ENCODE measurements at places on chromosomes 11 and 22.

DNA sequence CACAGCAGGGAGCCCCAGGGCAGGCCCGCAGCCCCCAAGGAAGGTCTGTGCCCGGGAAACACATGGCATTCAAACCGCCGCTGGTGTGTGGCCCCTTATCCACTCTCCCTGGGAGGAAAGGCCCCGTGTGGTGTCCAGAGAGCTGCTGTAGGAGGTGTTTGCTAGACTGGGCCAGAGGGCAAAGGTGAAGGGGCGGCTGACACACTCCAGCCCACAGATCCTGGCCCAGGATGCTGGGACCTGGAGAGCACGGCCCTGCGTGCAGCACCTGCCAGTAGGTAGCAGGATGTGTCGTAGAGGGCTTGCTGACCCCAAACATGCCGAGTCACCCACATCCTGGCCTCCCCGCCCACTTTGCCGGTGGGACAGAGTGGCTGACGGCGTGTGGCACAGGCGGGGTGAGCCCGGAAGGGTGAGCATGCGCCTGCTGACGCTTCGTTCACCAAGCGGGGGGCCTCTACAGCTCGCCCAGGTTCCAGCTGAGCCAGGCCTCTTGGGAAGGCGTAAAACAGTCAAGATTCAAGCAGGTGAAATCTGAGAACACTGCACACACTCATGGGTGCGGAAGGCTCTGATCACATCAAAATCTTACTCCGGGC lies 11.0 kb downstream of the OSBPL5 start:
- no peak for DNase-seq

DNA sequence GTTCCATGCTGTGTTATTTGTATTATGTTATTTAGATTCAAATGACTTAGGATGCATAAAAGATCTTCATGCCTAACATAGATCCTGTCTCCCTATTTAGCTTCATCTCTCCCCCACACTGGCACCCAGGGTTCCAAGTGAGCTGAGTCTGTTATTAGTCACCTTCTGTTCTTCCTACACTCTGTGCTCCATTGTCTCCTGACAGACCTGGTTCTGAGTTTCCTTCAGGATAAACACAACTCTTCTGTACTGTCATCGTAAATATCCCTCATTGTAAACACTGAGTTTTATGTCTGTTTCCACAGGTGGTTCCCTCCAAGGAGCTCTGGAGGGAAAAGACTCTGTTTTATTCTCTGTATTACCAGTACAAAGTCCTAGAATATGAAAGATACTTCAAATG lies 8.7 kb downstream of the MMP26 start:
- DNase-seq = no peak

- peak; percentile 32 for DNase-seq
Measured at GRCh38 chr11:22670830-22671229, 4.4 kb downstream of the GAS2 start.

- peak; percentile 87 for DNase-seq
Measured at GRCh38 chr22:24950272-24950902, 2.1 kb upstream of the KIAA1671 start.

DNA sequence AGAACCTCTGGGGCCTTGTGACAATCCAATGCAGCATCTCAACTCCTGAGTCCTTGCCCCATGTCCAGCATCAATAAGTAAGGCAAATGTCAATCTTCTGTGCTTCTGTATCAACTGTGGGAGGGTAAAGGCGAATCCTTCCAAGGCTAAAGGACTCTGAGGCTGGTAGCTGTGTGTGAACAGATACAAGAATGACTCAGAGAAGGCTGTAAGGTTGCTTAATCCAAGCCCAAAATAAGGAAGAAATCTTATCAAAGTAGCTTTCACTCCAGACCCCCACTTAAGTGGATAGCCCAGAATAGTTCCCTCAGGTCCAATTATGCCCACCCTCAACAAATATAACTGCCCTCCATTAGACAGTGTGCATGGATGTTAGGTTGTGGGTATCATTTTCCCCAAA lies 28.1 kb upstream of the SCGB1A1 start:
- peak; percentile 12 for DNase-seq

DNA sequence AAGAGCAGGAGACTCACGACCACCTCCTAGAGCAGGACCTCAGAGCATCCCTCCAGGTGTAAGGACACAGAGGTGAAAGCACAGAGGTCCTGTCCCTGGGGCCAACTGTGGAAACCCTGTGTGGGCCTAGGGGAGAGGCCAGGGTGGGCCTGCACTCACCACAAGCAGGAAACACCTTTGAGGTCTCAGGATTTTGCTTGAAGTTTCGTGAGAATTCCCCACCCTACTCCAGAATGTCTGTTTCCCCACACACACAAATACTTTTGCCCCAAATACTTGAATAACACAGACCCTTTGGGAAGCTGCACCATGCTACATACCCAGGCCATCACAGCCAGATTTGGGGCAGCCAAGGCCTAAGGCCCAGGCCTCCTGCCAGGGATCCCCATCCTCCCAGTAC lies 18.1 kb downstream of the SLC43A3 start:
- no peak for DNase-seq

DNA sequence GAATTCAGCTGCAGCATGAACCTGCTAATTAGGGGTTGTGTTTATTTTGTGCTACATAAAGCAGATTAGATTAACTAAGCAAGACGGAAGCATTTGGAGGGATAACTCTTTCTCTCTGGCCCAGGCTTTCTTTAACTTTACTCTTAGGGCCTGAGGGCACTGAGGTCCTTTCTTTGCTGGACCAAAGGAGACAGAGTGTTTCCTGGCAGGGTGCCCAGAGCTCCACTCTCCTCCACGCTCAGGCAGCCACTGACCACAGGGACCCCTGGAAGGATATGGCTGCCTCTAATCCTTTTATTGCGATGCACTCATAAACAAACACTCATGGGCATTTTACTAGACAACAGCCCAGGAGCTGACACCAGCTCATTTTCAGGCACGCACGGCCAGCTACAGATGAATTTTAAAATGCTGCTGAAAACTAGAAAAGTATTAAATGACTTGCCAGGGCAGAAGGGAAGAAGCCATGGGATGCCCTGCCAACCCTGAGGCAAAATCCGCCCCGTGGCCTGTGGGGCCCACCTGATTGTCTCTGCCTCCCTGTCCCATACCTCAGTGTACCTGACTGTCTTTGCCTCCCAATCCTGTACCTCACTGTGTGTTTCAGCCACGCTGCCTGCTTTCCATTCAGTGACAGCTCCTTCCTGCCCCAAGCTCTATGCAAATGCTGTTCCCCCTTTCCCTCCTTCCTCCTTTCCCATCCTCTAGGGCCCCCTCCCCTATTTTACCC lies 192.6 kb upstream of the NAV2 start:
- DNase-seq = peak; percentile 15

- DNase-seq = peak; percentile 72
Measured at GRCh38 chr22:36197065-36197440, 4.6 kb downstream of the APOL4 start.

GRCh38 chr11:128757235-128757711 lies 63.4 kb downstream of the FLI1 start:
- DNase-seq = peak; percentile 83

DNA sequence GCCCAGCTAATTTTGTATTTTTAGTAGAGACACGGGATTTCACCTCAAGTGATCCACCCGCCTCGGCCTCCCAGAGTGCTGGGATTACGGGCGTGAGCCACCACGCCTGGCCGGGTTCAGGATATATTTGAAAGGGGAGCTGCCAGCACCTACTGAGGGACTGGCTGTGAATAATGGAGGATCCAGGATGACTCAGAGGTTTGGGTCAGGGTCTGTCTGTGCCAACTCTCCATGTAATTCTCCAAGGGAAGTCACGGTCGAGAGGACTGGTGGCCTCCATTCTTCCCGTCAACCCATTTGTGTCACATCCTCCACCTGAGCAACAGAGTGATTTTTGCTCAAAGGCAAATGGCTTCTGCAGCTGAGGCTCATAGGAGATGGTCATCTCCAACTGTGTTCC lies 3.6 kb upstream of the ARRB1 start:
- no peak for DNase-seq

DNA sequence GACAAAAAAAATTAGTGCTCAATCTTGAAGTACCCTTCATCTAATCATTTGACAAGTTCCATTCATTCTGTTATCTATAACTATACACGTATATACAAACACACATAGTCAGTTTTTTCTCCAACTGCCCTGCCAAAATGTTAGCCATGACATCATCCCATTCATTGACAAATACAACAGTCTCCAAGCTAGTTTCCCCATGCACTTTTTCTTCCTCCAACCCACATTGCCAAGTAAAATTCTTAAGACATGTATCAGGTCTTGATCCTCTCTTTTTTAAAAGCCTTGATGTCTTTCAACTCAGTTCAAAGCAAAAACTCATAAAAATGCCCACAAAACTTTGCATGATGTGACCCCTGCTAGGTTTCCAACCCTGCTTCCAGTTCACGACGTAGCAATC lies 58.1 kb downstream of the DDI1 start:
- DNase-seq = peak; percentile 20

- DNase-seq = no peak
Measured at GRCh38 chr11:130118636-130119387, 40.8 kb upstream of the ST14 start.

GRCh38 chr11:70068950-70069349 lies 9.2 kb upstream of the ANO1 start:
- DNase-seq = no peak

GRCh38 chr22:41917375-41917902 lies 2.6 kb upstream of the SHISA8 start:
- no peak for DNase-seq

GRCh38 chr11:73320763-73321603 lies 12.9 kb downstream of the ARHGEF17 start:
- peak; percentile 66 for DNase-seq
